ENCODE measurements at places on chromosomes 3 and 15.
A peak's percentile ranks its signal among the peaks of the same experiment; 100 is the strongest.

GRCh38 chr3:96331341-96331740 is 483.1 kb upstream of the EPHA6 start:
- DNase-seq = no peak

GRCh38 chr3:120147072-120147871 is 53.0 kb upstream of the GSK3B start:
- DNase-seq = peak; percentile 53

DNA sequence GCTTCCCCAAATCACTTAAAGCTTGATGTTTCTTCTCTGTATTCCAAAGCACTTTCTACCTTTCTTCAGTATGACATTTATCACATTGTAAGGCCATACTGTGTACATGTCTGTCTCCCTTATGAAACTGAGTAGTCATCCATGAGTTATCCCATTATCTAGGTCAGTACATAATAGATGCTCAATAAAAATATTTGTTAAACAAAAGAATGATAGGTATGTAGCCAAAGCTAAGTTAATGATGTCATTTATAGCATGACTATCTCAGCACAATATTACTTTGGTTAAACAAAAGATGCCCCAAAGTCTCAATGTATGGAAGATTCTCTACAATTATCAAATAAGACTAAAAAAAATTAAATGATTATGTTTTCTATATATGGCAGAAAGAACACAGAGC is 3.1 kb upstream of the TMCO5A start:
- DNase-seq = no peak

- DNase-seq = no peak
These were observed 194.2 kb downstream of the EBLN2 start for GRCh38 chr3:73255609-73256029.

GRCh38 chr3:73098873-73099272 is 37.4 kb downstream of the EBLN2 start:
- DNase-seq = no peak

DNA sequence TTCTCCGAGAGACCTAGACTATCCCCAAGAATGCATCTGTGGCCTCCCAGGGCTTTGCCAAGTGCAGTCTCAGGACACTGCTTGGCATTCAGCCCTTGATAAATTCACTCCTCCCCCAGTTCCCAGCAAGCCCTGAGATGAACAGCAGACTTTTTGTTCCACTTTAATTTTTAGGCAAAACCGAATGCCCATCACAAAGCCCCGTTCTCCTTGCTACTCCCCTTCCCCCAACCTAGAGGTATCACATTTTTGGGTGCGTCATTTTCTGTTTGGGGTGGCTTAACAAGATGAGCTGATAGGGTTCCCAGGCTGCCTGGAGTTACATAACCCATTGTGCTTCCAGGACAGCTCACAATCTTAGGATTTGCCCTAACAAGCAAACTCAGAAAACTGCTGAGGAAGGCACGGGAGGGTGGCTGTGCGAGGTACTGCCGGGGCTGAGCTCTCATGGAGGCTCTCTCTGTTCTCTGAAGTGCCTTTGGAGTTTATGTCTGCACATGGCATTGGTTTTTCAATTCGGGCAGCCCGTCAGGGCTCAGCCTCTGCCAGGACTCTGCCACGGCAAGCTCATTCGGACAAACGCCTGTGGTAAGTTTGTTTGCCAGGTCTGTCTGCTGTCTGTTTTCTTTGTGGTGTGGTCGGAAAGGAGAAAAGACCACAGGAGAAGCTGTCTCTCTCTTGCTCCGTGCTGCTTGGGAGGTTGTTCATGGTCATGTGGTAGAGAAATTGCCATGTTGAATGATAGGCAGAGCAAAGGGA is at the start of gene TRAK1:
Gene TRAK1 (plus strand): TSS at position 385 of the 759 bp plus-strand sequence. CDS start 113 bp downstream, at position 498.
- DNase-seq = peak; percentile 71

DNA sequence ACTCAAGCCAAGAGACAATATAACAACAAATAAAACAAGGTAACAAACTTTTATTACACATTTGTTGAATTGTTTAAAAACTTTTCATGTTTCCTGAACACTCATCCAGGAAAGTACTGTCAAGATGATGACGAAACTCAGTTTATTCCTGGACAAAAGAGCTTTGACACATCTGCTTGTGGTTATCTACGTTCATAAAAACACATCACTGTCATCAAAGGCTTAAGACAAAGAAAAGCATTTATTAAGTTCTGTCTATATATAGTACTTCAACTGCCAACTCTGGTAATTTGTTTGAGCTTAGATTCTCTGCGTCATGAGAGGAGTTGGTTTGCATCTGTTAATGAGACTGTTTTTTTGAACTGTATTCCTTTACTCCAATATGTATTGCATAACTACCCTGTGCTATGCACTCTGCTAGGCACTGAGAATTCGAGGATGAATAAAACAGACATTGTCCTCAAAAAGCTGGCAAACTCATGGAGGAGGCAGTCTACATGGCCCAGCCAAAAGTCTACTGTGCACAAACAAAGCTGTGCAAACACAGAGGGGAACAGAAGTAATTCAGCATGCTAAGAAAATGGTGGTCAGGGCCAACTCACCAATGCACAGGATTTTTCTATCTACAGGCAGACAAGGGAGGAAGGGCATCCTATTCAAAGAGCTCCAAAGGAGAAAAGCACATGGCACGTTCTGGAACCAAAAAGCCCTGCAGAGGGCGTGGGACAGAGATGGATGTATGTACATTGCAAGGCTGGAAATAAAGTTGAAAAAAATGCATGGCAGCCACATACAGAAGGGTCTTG is 21.5 kb downstream of the PLD1 start:
- DNase-seq = peak; percentile 79

DNA sequence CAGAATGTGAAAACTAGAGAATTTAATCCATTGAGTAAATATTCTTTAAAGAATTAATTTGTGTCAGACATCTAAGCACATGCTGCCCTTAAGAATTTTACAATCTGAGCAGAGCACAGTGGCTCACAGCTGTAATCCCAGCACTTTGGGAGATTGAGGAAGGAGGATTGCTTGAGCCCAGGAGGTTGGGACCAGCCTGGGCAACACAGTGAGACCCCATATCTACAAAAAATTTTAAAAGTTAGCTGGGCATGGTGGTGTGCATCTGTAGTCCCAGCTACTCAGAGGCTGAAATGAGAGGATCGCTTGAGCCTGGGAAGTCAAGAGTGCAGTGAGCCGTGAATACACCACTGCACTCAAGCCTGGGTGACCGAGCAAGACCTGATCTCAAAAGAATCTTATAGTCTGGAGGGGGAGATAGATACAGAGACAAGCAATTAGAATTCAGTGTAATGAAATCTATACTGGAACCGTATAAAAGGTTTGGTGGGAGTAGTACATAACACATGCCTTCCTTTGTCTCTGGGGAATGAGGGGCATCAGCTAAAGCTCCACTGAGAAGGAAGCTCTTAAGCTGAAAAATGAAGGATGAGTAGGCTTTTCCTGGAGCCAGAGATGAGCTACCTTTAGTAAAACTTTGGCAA is 21.2 kb downstream of the ATP11B start:
- no peak for DNase-seq

DNA sequence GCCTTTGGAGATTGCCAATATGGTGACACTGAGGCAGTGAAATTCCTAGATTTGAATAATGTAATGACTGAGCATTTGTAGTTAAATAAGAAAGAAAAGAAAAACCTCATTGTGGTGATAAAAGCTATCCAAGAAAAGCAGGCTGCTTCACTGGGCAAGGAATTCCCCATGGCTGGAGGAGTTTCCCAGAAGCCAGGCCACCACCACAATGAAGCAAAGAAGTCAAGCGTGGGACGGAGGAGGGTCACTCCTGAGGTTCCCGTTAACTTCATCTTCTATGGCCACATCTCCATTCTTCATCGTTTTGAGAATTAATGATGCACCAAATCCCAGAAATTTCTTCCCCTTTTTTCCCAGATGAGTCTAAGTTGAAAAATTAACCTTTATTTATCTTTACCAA is 185.8 kb upstream of the BCL6 start:
- no peak for DNase-seq

GRCh38 chr3:23341147-23341838 is 138.2 kb downstream of the UBE2E2 start:
- DNase-seq = no peak

DNA sequence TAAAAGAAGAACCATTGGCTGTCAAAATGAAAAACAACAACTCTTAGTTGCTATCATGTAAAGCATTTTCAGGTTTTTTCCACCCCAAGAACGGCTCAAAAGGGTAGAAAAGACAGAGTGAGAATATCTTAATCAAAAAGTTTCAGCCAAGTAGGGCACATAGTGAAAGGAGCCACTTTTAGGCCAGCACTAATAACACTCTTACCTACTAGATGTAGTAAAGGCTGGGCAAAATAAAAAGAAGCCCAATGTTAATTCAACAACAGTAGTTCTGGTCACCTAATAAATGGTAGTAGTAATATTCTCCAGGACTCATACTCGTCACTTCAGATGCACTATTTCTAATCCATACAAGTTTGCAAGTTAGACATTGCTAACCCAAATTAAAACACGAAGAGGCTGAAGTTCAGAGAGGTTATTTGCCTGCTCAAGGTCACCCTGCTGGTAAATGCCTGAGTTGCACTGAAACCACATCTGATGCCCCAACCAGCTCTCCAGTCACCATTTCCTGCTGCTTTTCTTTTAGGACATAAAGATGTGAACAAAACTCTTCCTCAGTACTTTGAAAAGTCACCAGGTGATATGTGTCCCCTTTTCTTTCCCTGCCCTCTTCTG is 7.5 kb downstream of the GOLIM4 start:
- DNase-seq = no peak
